ENCODE measurements at places on chromosomes 3 and 15.

GRCh38 chr3:17985658-17986347 is 243.4 kb upstream of the TBC1D5 start:
- DNase-seq, result no peak

GRCh38 chr15:45048794-45049631 is 26.0 kb downstream of the SORD start:
- no peak for DNase-seq

GRCh38 chr3:160564949-160565441 is 376 bp downstream of the KPNA4 start:
- peak; percentile 35 for DNase-seq

- DNase-seq, result no peak
Observed at GRCh38 chr3:127184870-127185216, 8.1 kb upstream of the PRR23E start.

- no peak for DNase-seq
Observed at GRCh38 chr3:53731934-53732624, 114.1 kb downstream of the CHDH start.

- peak; percentile 88 for DNase-seq
Observed at GRCh38 chr15:50424066-50424890, at the start of gene USP8. TSS of gene USP8 (plus strand) at chr15:50424405. CDS start at chr15:50439074, 14,669 bp downstream.

- DNase-seq, result no peak
Observed at GRCh38 chr3:97125902-97126499, 311.6 kb downstream of the EPHA6 start.

DNA sequence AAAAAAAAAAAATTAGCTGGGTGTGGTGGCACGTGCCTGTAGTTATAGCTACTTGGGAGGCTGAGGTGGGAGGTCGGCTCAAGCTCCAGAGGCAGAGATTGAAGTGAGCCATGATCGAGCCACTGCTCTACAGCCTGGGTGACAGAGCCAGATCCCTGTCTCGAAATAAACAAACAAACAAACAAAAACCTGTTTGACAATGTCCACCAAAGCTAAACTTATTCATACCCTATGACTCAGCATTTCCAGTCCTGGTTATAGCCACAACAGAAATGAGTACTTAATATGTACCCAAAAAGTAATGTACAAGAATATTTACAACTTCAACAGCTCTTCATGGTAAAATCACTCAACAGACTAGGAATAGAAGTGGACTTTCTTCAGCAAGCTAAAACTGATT is 31.1 kb downstream of the SERP1 start:
- no peak for DNase-seq

GRCh38 chr15:55900019-55900418 is 93.4 kb downstream of the NEDD4 start:
- no peak for DNase-seq

- DNase-seq, result no peak
Observed at GRCh38 chr3:53677413-53677812, 168.8 kb downstream of the CHDH start.

DNA sequence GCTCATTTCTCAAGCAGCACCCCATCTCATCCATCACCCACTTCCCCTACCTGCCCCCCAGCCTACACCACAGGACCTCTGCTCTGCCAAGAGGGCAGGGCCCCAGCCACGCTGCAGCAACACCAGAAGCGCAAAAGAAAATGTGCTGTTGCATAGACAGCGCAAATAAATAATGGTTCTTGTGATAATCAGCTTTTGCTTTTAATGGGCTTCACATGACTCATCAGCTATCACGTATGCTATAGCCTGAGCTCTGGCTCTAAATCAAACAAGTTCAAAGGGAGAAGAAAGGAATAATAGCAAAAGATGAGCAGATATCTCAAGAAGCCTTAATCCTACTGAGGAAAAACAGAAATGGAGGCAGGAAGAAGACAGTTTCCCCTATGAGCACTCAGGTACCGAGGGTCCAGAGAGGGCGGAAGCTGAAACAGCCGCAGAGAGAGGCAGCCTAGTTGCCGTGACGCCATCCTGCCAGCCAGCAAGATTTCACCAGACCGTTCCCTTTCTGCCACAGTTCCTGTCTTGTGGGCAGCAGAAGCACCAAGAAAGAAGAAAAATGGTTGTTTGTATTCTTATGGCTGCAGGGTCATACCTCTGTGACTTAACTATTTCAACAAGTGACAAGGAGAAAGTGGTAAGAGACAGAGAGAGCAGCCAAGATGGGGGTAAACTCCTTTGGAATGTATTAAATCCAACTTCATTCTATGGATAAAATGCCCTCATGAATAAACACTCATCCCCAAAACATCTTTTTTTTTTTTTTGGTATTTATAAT is 22.0 kb downstream of the RAB27A start:
- no peak for DNase-seq

- no peak for DNase-seq
Observed at GRCh38 chr15:93467337-93467736, 378.3 kb upstream of the RGMA start.

- no peak for DNase-seq
Observed at GRCh38 chr3:177514611-177515499, 317.6 kb upstream of the TBL1XR1 start.

DNA sequence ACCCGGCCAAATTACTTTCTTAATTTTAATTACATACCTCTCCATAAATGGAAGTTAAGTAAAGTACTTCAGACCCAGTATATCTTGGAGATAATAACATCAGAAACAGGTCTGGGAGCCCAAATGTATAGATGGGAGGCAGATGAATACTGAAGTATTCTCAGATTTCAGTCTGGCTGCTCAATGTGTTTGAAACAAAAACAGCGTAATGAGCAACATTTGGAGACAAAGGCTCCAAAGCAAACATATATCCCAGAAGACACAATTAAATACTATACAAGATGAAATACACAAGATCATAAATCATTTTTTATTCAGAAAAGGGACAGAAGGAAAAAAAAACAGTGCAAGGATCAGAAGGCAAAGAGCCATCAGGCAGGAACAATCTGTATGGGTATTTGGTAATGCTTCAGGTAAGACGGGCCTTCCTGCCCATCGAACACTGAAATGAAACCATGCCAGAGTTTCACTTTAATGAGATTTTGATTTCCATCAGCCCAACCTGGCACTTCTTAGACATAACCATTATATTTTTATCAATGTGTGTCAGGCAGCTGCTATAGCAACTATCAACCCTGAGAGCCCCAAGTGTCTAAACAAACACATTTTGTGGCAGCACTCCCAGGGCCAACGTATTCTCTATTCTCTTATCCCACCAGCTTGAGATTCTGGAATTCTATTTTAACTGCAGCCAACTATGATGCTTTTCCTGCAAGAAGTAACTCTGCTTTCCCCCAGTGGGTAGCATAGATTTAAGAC is 210.8 kb downstream of the STT3B start:
- DNase-seq, result no peak

DNA sequence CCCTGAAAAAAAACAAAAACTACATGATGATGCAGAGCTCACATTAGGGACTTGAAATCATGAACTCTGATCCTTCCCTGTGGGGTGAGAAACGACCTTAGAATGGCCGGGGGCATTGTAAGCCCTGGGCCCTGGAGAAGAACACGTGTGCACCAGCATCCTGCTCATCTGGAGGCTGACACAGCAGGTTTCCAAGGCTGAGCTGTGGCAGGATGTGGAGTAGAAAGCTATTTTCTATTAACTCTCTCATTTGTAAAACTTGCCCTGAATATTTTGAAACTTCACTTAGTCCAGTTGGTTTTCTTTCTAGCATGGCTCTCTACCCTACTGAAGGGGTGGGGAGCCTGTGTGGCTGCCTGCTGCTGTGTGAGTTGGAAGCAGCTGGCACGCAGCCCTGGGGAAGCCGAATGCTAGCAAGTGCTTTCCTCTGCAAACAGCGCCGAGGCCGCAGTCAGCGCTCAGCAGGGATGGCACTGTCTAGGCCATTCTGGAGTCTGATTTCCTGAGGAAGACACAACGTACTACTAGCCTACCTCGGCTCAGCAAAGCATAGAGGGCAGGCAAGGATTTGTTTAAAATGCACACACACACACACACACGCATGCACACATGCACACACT is 58.0 kb downstream of the GABRG3 start:
- DNase-seq, result no peak

GRCh38 chr3:37861620-37862041 is at the start of gene CTDSPL:
TSS of gene CTDSPL (plus strand) at chr3:37861880. CDS start at chr3:37862200, 320 bp downstream.
- no peak for DNase-seq

DNA sequence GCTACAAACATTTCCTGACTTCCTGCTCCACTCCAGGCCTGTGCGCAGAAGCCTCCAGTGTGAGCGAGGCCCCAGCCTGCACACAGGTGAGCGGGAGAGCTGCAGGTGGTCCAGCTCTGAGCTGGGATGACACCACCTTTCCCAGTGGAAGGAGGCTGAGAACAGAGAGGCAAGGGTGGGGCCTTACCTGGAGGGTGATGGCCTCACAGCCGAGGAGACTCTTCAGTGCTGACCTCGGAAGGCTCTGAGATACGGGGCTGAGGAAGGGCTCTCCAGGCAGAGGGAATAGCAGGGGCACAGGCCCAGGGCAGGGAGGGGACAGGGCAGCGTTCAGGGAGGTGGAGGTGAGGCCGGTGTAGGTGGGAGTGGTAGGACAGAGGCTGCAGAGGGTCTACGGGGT is 70.8 kb downstream of the EFCAB12 start:
- DNase-seq, result no peak

DNA sequence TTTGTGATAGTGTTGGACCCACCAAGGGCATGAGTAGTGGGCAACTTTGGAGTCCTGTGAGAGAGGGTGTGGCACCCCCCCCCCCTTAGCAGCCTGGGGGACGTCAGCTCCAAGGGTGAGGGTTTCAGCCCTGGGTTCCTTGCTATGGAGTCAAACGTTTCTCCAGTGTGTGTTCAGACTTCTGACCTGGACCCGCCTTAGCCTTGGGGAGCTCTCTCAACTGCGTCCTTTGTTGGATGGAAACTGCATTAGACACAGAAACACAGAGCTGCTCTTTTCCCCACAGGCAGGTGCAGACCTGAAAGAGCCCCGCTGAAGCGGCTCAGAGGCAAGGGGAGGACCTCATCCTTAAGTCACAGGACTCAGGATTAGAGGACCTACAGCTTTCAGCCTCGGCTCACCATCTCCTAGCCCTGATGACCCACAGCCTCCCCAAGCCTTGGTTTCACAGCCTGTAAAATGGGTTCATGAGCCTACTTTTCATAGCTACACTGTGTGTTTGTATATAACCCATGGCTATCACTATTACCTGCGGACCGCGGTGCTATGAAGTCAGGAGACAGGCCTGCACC is 19.9 kb downstream of the ZNF710 start:
- DNase-seq, result no peak

- DNase-seq, result no peak
Observed at GRCh38 chr15:83992324-83993031, 243.1 kb upstream of the GOLGA6L4 start.

GRCh38 chr15:61499376-61499775 is 270.3 kb upstream of the RORA start:
- no peak for DNase-seq

DNA sequence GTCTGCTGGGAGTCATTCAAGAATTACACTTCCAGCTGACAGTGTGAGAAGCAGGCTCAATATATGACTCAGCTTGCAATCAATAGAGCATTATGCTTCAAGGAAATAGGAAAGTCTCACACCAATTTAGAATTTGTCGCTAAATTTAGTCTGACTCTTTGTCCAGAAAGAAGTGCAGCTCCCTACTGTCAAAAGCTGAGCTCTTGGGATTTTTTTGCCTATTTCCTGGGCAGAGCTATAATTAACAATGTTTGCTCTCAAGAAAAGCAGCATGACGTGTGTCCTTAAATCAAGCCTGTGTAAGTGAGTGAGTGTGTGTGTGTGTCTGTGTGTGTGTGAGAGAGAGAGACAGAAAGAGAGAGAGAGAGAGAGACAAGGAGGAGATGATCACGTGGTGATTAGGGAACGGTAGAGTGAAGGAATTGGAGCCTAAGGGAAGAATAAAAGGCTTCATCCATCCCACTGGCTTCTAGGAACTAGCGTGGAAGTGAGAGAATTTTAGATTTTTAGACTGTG is 16.4 kb upstream of the SLC35G2 start:
- DNase-seq, result no peak

GRCh38 chr3:13674538-13675185 is 125.7 kb downstream of the FBLN2 start:
- no peak for DNase-seq

DNA sequence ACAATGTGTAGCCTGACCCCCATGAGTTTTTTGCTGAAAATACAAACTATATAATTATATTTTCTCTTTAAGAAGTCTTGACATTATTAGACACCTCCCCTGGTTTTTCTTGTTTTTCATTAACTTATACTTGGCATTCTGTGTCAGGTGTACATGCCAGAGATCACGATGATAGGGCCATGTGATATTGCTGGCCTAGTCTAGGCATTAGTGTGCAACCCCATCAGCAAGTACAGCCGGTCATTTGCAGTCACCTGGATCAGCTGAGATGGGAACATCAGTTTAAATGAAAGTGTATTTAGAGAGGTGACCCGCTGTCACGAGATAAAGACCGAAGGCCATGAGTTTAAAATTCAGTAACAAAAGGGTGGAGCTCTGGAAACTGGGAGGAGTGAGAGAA is 12.6 kb upstream of the SPPL2A start:
- DNase-seq, result no peak

GRCh38 chr3:28252001-28252431 is 10.6 kb downstream of the CMC1 start:
- no peak for DNase-seq

DNA sequence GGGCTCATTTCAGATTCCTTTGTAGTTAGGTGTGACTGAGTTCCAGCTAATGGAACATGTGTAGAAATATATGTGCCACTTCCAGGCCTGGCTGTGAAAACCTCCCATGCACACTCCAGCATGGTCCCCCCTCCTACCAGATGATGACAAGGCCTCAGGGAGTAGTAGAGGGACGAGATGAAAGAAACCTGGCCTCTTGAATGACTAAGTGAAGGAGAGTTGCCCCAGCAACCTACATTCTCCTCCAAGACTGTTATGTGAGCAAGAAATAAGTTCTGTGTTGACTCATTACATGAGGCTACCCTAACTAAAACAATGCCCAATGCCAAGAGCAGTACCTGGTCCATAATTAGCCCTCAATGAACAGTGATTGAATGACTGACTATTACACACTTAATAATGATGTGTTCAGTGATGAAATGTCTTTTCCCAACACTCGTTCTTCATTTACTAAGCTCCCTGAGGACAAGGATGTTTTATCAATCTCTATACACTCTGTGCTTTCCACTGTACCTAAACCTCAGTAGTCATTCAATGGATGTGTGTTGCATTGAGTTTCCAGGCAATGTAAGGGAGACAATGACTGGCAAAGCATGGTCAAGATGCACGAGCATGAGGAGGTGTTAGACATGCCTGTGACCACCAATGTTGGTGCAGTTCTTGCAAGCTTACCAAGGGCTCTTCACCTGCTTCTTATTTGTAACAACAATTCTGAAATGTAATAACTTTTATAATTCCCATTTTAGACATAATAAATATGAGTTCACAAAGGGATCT is 62.0 kb upstream of the BCL6 start:
- DNase-seq, result peak; percentile 12

- DNase-seq, result no peak
Observed at GRCh38 chr15:63260791-63261190, 16.6 kb upstream of the APH1B start.

GRCh38 chr3:151837057-151837456 is 23.1 kb downstream of the AADAC start:
- no peak for DNase-seq

Data from stimulated activated CD4-positive, alpha-beta T cell treated with anti-CD3 and anti-CD28 coated beads, TNF-alpha, amount 100 ng/mL, for 1 hour (primary cell).